Forelimb muscle (tissue), 1 donor: ENCODE measurements at places on chromosomes 7 and 10. TPM values are rescaled to one million over a fixed set of nuclear protein-coding genes. Genes with fewer than 3 reads are reported as not detected.

- DNase-seq = no peak
Measured at GRCh38 chr7:584122-584465, 64.4 kb upstream of the PDGFA start.

DNA sequence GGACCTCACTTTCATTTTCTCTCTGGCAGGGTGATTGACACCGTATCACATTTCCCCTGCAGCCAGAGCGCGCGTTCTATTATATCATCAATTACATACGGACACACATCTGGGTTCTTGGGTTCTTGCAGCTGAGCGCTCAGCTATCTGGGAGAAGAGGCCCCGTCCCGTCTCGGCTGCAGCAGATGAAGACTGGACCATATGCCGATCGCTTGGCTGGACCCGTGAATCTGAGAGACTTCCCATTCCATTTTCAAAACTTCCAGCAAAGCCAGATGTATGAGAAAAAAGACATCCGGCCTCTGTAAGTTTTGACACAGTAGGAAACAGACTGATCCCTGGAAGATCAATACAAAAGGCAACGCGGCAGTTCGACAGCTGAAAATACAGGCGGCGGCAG, 99.8 kb downstream of the JCAD start:
- no peak for DNase-seq

Gene PDE6C
- 0.58 TPM for polyA plus RNA-seq

DNA sequence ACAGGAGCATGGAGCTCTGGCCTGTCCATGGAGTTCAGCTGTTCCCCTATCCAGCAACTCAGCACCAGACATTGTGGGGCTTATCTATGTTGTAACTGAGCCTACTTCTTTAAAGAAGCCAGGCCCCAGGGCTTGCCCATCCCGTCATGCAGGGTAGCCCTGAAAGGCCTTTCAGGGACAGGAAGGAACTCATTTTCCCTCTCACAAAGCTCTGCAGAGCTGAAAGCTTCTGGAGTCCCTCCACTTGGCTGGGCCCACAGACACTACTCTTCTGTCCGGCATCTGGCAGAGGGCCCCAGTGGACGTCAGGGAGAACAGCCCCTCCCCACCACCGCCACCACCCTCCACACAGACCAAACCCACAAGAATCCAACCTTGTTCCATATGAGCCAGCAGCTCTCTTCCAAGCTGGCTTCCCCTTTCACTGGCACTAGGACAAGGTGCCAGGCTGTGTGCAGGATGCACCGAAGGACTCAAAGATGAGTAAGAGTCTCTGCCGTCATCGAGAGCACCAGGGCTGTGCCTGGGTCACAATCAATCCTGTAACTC, 33.1 kb downstream of the DENND2A start:
- DNase-seq = no peak

Gene COL28A1
- polyA plus RNA-seq = 1.1 TPM

Gene DYDC2
- not detected for polyA plus RNA-seq
